ENCODE measurements at places on chromosomes 4 and X. TPM values are rescaled to one million over a fixed set of nuclear protein-coding genes. Genes with fewer than 3 reads are reported as not detected.

The GLRA3 gene
- polyA plus RNA-seq = not detected

DNA sequence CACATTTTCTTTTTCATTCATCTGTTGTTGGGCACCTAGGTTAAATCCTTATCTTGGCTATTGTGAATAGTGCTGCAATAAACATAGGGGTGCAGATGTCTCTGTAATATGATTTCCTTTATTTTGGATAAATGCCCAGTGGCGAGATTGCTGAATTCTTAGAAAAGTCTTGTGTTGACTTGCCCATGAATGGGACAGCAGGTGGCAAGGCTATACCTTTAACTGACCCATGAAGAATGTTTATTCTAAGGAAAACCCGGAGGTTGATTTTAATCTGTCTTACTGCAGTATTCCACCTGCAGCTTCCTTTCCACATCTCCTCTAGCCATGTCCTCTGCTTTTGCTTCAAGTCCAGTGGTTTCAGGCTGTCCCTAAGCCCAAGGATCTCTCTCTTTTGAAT is 220.6 kb downstream of the SNCA start:
- no peak for DNase-seq

DNA sequence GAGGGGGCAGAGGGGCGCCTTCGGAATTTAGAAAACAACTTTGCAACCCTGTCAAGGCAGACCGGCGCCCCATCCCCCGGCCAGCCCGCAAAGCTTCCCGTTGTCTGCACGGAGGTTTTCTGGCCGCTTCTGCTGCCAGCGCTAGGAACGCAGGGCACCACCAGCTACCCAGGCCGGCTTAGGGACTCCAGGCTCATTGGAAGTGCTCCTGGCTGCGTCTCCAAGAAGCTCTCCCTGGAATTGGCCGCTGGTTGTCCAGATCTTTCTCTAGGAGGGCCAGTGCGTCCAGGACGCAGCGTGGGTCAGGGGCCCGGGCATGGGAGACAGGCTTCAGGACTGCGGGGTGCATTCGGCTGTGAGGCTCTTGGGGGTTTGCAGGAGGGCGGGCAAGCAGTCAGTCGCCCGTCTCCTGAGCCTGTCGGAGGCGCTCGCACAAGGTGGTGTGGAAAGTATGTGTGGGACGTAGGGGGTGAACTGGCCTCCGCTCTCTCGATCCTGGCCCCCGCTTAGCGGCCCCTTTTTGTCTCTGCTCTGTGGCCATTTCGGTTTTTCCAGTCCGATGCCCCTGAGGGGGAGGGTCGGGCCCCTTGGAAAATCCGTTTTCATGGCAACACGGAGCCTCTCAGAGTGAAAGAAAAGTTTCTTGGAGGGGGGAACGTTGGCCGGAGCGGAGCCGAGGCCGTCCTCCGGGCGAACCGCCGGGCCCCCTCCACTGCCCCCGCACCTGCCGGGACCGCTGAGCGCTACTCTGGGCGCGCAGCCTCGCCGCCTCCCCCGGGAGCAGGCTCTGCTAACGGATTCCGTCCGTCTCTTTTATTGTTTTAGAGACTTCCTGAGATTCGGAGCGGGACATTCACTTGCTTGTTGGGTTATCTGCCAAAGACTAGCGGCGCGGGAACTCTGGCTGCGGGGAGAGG is 810 bp upstream of the SOX3 start:
- DNase-seq = no peak

GRCh38 chrX:43479850-43480249 is 176.2 kb upstream of the MAOA start:
- no peak for DNase-seq

GRCh38 chr4:25020236-25020635 is 10.5 kb downstream of the LGI2 start:
- DNase-seq = no peak

- no peak for DNase-seq
Measured at GRCh38 chr4:108342325-108342970, 173.7 kb upstream of the LEF1 start.

GRCh38 chrX:74422576-74423288 is 1.4 kb downstream of the SLC16A2 start:
- peak; percentile 29 for DNase-seq

- no peak for DNase-seq
Measured at GRCh38 chr4:162061214-162061613, 102.6 kb downstream of the FSTL5 start.

DNA sequence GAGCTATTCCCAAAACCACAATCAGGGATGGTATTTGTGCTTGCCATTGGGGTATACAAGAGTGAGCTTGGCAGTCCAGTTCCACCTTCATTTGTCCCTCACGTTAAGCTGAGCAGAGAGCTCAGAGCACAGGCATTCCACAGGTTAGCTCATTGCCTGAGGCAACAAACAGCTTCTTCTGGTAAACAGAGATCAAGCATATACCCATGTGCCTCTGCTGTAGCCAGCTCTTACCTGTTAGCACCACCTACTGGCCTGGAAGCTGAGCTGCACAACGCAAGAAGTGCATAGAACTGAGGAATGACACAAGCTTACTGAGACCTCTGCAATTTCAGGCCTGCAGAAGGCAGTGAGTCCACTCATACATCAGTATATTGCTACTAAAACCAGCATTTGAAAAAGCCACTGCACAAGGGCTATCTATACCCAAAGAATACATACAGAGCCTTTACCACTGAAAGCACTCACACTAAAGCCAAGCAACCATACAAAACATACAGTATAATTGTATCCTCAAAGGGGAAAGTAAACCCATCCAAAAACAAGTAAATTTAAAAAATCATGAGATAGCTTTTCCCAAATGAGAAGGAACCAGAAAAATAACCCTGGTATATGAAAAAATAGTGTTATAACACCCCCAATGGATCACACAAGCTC is 258.3 kb upstream of the GABRA2 start:
- DNase-seq = peak; percentile 8

DNA sequence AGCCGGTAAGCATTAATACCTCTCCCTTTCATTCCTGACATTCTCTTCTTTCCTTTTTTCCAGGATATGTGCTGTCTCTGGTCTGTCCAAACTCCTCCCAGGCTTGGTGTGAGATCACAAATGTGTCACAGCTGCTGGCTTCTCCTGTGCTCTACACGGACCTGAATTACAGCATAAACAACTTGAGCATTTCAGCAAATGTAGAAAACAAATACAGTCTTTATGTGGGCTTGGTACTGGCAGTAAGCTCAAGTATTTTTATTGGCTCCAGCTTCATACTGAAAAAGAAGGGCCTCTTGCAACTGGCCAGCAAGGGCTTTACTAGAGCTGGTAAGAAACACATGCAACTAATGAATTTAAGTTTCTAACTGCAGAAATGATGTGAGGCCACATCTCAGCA is 8.4 kb downstream of the NIPAL1 start:
- no peak for DNase-seq

The NAP1L2 gene
- polyA plus RNA-seq = 2.8 TPM

GRCh38 chrX:72045141-72045540 is 86.6 kb downstream of the RTL5 start:
- DNase-seq = no peak

The CAPN6 gene
- 26.3 TPM for polyA plus RNA-seq

DNA sequence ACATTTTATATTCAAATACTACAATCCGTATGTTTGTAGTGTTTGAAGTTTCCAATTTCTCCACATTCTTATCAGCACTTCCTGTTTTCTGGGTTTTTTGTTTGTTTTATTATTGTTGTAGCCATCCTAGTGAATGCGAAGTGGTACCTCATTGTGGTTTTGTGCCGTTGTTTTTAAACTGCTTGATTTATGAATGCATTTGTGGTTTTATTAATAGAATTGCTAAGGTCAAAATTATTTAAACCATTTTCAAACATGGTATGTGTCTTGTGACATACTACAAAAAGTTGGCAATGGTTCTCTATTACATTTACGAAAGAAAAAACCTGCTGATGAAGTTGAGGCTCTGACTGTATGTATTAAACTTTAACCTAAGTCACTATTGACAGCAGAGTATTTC is 780.0 kb upstream of the MAGEB2 start:
- no peak for DNase-seq

The NKX3-2 gene
- not detected for polyA plus RNA-seq

The CLCN5 gene
- polyA plus RNA-seq = 105 TPM

- no peak for DNase-seq
Measured at GRCh38 chrX:139930916-139931645, 1.8 kb downstream of the ATP11C start.

- DNase-seq = no peak
Measured at GRCh38 chr4:113584407-113585150, 177.0 kb downstream of the CAMK2D start.

The DMP1 gene
- polyA plus RNA-seq = 0.07 TPM

GRCh38 chr4:25525896-25526295 is 129.8 kb upstream of the SLC34A2 start:
- DNase-seq = no peak

- no peak for DNase-seq
Measured at GRCh38 chrX:8520791-8521190, 56.2 kb downstream of the VCX3B start.

The TLR8 gene
- polyA plus RNA-seq = 0.15 TPM

DNA sequence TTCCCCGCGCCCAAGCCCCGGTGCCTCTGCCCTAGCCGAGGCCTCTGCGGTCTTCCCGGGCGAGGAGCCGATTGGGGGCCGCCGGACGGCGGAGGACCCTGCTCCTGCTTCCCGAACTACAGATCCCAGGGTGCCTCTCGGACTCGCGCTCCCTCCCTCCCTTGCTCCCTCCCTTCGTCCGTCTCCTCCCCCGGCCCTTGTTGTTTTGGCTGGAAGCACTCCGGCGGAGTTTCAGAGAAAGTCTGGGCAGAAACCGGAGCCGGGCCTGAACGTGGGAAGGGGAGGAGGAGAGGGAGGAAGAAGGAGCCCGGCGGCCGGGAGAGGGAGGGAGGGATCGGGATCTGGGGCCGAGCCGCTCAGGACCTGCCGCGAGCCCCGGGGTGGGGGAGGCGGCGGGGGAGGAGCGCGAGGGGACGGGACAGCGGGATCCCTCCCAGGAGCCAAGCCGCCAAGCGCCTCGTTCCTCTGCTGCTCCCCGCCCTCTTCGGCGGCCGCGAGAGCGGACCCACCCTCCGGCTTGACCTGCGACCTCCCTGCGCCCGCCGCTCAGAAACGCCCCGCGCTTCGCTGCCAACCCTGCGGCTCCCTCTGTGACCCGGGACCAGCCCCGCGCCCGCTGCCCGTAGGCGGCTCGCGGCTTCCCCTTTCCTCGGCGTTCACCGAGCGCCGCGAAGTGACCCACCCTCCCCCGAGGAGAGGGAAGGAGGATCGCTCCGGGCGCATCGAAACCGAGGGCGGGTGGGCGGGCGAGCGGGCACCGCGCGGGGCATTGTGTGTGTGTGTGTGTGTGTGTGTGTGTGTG is 496 bp upstream of the GAB1 start:
- peak; percentile 95 for DNase-seq

GRCh38 chr4:106494066-106494465 is 125.5 kb upstream of the GIMD1 start:
- no peak for DNase-seq

GRCh38 chrX:150200820-150201287 is 162.3 kb upstream of the MAMLD1 start:
- peak; percentile 39 for DNase-seq

GRCh38 chr4:86950831-86951525 is 16.2 kb downstream of the AFF1 start:
- DNase-seq = no peak

DNA sequence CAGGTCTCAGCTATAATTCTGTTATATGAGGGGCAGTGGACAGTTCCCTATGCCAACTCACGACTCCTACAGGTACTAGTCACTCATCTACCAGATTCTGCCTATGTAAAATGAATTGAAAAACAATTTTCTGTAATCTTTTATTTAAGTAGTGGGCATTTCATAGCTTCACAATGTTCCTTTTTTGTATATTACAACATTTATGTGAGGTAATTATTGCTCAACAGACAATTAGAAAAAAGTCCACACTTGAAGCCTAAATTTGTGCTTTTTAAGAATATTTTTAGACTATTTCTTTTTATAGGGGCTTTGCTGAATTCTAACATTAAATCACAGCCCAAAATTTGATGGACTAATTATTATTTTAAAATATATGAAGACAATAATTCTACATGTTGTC is 20.4 kb downstream of the EREG start:
- no peak for DNase-seq

GRCh38 chrX:24423960-24424359 is 41.1 kb upstream of the PDK3 start:
- DNase-seq = no peak

GRCh38 chrX:40061871-40062524 is 35.8 kb downstream of the BCOR start:
- no peak for DNase-seq

DNA sequence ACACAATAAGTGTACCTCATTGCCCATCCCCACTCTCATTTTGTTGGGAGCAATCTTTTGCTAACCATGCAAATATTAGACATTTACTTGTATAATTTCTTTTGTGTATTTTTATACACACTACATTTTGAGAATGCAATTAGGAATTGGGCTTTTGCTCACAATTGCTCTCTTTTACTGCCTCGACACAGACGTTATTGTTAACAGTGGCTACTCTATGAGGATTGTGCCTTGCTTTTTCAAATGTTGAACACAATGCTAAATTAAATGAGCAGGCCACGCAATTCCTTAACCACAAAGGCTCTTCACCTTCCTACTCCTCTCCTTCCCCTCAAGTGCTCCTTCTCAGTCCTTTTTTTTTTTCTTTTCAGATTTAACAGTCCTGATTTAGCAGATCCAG is 42.8 kb upstream of the HPF1 start:
- no peak for DNase-seq

- no peak for DNase-seq
Measured at GRCh38 chr4:73586666-73587065, 33.6 kb downstream of the RASSF6 start.

DNA sequence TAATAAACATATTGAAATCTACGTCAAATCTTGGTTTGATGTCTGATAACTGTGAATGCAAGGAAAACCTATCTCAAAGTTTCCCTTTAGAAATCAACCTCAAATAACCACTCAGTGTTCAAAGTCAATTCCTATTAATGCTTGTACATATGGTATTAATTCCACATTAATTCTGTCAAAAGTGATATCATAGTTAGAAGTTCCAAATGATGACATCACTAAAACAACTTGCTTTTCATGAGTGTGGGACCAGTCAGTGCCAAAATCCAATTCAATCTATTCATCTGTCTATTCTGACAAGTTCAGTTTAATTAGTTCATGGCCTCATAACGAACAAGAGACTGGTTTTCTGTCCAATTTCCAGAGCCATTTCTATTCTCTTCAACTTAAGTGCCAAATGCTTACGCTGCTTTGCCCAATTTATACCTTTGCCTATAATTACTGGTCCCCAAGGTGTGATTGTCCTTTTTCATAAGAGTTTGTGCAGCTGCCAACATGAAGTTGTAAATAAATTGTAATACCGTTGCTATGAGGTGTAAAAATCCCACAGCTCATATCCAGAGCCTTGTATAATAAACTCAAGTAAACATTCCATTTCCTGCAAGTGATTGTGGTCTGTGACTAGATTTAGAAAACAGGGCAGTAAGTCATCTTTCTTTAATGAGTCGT is 476.2 kb downstream of the RAB28 start:
- DNase-seq = no peak

The OTC gene
- not detected for polyA plus RNA-seq

DNA sequence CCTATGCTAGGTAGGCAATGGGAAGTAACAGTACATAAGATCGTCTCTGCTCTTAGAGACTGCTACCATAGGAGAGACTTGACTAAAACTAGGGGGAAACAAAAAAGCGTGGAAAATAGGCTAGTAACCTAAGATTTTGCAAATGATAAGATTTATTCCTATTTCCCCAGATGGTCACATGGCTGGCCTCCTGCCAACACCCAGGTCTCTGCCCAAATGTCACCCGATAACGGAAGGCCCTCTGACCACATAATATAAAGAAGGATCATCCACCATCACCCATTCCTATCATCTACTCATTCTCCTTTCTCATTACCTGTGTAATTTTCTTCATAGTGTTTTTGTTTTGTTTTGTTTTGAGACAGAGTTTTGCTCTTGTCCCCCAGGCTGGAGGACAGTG is 4.7 kb downstream of the LAMP2 start:
- DNase-seq = no peak

The BTC gene
- polyA plus RNA-seq = 7.8 TPM
